ENCODE measurements at places on chromosomes 6 and 20.
A peak's percentile ranks its signal among the peaks of the same experiment; 100 is the strongest.

DNA sequence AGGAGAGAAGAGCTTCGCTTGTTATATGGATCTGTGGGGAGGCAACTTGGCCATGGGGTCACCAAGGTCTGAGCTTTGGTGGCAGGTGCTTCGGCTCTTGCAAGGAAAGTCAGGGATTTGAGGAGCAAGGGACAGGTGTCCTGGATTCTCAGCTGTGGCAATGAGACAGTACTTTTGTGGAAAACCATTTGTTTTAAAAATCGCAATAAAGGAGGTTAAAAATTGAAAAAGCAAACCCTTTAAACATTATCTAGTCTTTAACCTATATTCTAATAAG, 64.3 kb downstream of the NOL4L start:
- no peak for DNase-seq

- no peak for DNase-seq
Observed at GRCh38 chr20:37994512-37994911, 38.7 kb downstream of the TTI1 start.

- DNase-seq: no peak
Observed at GRCh38 chr6:69861986-69862385, 4.4 kb upstream of the COL19A1 start.

GRCh38 chr6:81763968-81764367, 11.5 kb upstream of the TENT5A start:
- DNase-seq: no peak

DNA sequence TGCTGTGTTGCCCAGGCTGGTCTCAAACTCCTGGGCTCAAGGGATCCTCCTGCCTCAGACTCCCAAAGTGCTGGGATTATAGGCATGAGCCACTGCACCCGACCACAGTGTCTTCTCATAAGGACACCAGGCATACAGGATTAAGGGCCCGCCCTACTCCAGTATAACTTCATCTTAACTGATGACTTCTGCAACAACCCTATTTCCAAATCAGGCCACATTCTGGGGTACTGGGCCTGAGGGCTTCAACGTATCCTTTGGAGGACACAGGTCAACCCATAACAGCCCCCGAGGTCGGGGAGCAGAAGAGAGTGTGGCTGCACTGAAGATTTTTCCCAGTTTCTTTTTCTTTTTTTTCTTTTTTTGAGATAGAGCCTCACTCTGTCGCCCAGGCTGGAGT, 39.7 kb downstream of the SUN5 start:
- DNase-seq: no peak

- DNase-seq: peak; percentile 15
Observed at GRCh38 chr6:53168516-53169267, 20.1 kb upstream of the GCM1 start.

DNA sequence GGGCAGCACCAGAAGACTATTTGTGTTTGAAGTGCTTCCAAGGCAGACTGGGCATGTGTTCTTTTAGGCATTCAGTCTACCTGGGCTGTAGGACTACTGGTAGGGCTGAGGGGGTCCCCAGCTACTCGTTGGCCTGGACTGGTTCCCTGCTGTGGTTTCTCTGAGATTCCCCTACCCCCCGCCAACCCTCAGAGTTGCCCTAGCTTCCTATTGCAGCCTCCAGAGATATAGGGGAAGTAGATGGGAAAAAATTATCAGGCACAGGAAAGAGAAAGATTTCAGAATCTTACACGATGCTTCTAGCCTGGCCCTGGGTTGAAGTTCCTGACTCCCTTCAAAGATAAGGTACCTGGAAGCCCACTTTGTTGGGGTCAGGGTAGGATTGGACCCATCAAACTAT, 22.5 kb downstream of the BRPF3 start:
- DNase-seq: no peak

DNA sequence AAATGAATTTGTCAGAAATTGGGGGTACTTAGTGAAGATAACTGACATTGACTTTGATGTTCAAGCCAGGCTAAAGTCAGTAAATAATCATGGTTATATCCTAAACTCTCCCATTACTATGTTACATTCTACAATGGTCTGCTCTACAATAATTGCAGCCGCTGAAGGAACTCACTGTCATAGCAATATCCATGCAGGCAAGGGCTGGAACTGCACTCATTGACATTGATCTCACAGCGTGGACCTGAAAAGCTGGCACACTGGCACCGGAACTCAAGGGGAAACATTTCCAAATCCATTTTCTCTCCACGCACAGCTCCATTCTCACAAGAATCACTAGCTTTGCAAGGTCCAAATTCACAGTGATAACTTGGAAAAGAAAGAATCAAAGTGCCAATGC, 702.7 kb downstream of the EYS start:
- no peak for DNase-seq

GRCh38 chr6:7646394-7646793, 56.4 kb downstream of the SNRNP48 start:
- no peak for DNase-seq

DNA sequence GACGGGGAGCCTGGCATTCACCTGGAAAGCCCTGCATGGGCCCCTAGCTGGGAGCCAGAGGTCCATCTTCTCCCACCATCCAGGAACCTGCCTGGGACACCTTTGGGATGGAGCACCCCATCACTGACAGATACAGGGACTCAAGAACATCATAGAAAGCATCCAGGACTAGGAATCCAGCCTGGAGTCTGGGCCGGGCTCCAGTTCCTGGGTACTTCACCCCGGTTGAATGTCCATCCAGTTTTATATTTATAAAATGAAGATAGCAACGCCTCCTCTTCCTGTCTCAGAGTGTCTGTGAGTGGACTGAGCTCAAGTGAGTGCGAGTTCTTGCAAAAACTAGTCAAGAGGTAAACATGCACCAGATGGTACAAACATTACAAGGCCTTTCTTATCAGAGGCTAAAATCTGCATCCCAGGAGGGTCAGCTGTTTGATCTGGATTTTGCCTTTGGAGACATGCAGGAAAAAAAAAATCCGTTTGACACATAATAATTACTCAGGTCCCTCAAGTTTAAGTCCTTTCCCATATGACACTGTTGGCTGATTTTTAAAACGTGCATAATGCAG, 27.4 kb downstream of the ZC3H12D start:
- no peak for DNase-seq

- no peak for DNase-seq
Observed at GRCh38 chr20:51373713-51374455, 168.6 kb downstream of the NFATC2 start.

- DNase-seq: no peak
Observed at GRCh38 chr20:21968486-21968885, 263.0 kb downstream of the PAX1 start.

- no peak for DNase-seq
Observed at GRCh38 chr6:77273929-77274328, 189.4 kb downstream of the HTR1B start.

DNA sequence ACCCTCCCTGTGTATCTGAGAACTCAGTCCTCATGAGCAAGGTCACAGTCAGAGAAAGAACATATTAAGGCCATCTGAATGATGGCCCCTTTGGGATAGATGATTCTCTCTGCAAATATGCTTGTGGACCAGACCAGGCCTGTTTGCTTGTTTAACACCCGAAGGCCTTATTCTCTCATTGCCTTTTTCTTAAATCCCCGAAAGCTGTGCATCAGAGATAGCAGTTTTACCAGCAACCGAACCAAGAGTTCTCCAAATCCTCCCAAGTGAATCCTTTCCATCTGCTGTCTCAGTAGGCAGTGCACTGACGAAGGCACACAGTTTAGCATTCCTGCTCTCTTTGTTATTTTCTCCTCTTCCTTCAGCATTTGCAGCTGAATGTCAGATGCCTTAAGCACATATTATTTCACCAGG, 79.8 kb downstream of the TRMT6 start:
- DNase-seq: peak; percentile 30

DNA sequence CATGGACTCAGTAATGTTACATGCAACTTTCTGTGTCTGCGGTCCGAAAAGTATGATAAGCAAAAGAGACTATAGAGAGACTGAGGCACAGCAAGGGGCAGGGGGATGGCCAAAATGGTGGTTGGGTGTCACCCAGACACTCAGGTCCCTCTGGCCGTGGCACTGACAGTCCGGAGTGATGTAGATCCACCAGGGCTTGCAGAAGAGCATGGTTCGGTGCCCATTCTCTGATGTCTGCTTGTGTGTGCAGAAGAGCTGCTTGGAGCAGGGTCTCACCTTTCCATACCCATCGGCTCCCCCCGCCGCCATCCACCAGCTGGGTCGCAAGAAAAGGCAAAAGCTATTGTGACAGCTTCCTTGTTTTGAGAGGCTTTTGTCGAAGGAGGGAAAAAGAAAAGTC, 6.6 kb upstream of the APCDD1L start:
- no peak for DNase-seq

GRCh38 chr20:40503119-40503518, 185.9 kb downstream of the MAFB start:
- DNase-seq: no peak

DNA sequence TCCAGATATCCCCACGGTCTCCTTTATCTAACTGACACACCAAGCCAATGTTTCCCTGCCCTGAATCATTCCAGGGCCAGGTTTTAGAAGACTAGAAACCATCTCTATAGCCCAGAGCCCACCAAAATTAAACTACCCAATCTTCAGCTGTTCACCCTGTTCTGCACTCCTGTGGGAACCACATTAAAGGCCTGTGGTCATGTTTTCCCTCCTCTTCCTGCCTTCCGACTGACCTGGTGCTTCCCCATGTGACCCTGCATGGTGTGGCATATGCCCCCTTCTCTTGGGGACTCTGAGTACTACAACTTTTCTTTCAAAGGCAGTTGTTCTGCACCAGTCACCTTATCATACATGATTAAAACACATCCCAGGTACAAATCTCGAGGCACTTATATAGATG, 155.0 kb downstream of the TMEM200A start:
- DNase-seq: no peak

- DNase-seq: no peak
Observed at GRCh38 chr20:49668181-49668877, 45.3 kb downstream of the B4GALT5 start.

DNA sequence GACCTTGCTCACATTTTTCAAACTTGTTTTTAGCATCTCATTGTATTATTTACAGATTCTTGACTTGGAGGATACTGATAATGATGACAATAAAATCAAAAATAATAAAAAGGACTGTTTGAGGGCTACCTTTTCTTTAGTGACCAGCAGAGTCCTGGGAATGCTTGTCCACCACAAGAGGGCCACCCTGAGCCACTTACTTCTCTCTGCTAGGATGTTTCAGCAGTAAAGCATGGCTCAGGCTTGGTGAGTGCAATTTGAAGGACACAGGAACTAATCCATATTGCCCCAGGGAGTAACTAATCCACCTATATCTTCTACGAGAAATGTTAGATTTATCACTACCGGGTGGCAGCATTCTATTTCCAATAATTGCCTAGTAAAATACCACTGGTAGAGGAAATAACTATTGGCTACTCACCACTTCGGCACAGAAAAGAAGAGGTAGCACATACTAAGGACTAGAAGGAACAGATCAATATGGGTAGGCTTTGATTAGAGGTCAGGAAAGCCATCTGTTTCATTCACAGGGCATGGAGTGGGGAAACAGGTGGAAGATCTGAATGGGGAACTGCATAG, 5.8 kb upstream of the KIAA0408 start:
- DNase-seq: peak; percentile 57

- DNase-seq: no peak
Observed at GRCh38 chr20:41101660-41102059, 35.7 kb upstream of the PLCG1 start.

DNA sequence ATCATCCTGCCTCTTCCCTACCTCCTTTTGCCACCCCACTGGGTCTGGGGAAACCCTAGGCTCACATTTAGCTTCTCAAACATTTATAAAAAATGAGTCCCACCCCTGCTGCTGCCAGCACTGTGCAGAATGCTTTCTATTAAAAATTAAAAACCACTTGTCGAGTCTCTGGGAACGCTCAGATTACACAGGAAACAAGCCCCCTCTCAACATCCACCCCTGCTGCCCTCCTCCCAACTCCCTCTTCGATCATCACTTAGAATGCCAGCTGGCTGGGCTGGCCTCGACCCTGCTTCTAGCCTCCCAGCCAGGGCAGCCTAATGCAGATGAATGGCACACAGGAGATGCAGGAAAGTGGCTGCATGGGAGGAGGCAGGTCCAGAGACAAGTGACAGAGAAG, 75.8 kb downstream of the CDH22 start:
- DNase-seq: no peak

DNA sequence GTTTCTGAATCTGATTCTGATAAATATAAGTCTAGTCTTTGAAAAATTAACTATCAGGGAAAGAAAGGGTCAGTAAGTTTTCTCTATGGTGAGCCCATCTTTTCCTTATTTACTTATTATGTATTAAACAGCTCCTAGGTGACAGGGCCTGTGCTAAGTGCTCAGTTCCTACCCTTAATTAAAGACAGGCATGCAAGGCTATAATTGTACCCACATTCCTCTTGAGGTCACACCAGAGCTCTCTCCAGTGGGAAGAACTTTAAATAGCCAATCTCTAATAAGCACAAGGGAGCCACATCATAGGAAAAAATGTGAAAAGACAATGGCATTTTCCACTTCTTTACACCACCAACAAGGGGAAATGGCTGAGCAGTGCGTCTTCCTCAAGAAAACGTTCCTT, 421.8 kb upstream of the SLC35B3 start:
- DNase-seq: no peak

- DNase-seq: peak; percentile 95
Observed at GRCh38 chr20:53939572-53940359, 130.6 kb downstream of the BCAS1 start.

Data from stromal cell of bone marrow (primary cell).